NCI-H187 treated with DMSO at 0.1 percent for 48 hours (cell line): ENCODE measurements at places on chromosomes 11 and 22.

DNA sequence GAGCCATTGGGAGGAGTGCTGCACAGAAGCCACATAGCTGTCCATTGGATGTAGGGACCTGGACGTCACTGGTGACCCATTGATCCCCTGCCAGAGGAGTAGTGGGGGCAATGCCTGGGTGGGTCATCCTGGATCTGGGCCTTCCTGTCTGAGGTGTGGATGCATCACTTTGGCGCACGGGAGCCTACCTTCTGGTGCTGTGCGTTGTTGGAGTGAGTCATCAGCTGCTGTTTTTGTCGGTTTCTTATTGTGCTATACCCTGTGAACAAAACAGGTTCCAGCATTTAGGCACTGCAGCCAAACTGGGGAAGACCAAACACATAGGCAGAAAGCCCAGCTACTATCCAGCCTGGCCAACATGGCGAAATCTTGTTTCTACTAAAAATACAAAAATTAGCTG lies 3.2 kb downstream of the TAF6L start:
- no peak for DNase-seq

GRCh38 chr11:103488031-103488461 lies 378.8 kb downstream of the DYNC2H1 start:
- no peak for DNase-seq

GRCh38 chr11:109770323-109770722 lies 322.9 kb upstream of the ZC3H12C start:
- DNase-seq, result no peak

GRCh38 chr11:2273771-2274170 lies 3.4 kb upstream of the ASCL2 start:
- DNase-seq, result no peak

DNA sequence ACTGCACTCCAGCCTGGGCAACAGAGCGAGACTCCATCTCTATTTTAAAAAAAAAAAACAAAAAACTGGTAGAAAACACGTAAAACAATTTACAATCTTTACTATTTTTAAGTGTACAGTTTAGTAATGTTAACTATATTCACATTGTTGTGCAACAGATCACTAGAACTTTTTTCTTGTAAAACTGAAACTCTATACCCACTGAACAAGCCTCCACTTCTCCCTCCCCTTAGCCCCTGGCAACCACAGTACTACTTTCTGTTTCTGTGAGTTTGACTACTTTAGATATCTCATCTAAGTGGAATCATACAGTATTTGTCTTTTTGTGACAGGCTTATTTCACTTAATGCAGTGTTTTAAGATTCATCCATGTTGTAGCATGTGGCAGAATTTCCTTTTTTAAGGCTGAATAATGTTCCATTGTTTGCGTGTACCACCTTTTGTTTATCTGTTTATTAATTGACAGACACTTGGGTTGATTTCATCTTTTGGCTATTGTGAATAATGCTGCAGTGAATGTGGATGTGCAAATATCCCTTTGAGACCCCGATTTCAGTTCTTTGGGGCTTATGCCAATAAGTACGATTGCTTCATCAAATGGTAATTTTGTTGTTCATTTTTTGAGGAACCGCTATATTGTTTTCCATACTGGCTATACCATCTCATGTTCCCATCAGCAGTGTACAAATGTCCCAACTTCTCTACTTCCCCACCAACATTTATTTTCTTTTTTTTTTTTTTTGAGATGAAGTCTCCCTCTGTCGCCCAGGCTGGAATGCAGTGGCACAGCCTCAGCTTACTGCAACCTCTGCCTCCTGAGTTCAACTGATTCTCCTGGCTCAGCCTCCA lies 11.0 kb downstream of the DDB2 start:
- no peak for DNase-seq

DNA sequence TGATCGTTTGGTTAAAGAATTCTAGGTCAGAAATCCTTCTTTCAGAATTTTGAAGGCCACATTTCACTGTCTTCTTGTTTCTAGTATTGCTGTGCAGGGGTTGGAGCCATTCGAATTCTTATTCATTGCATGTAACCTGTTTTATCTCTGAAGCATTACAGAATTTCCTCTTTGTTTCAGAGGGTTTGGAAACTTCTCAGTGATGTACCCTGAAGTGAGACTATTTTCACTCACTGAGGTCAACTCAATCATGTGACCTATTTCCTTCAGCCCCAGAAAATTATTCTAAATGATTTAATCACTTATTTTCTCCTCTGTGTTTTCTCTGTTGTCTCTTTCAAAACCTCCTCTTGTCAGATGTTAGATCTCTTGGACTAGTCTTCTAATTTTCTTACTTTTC lies 147.8 kb downstream of the ENTHD1 start:
- no peak for DNase-seq

GRCh38 chr11:12278766-12279671 lies 98.4 kb upstream of the PARVA start:
- DNase-seq, result no peak

GRCh38 chr11:84390441-84391078 lies 1104.4 kb upstream of the CCDC90B start:
- DNase-seq, result no peak

GRCh38 chr11:104907521-104908185 lies 9.4 kb upstream of the CASP12 start:
- no peak for DNase-seq

GRCh38 chr11:65497141-65498041 lies 1.5 kb upstream of the MALAT1 start:
- peak; percentile 96 for DNase-seq

- DNase-seq, result no peak
Measured at GRCh38 chr22:40116496-40117200, 61.1 kb upstream of the TNRC6B start.
